Right renal cortex interstitium (tissue), 3 donors: ENCODE measurements at places on chromosomes 7 and 10. TPM values are rescaled to one million over a fixed set of nuclear protein-coding genes. Genes with fewer than 3 reads are reported as not detected.

- DNase-seq: no peak
Observed at GRCh38 chr10:90862908-90863514, 5.2 kb upstream of the HTR7 start.

- DNase-seq: no peak
Observed at GRCh38 chr10:43417950-43418768, 9.2 kb upstream of the HNRNPF start.

GRCh38 chr10:35320341-35320740 is 16.0 kb upstream of the CCNY start:
- no peak for DNase-seq

GRCh38 chr10:121532292-121532864 is 65.9 kb downstream of the FGFR2 start:
- DNase-seq: no peak

- no peak for DNase-seq
Observed at GRCh38 chr7:39880556-39880955, 69.5 kb upstream of the CDK13 start.

DNA sequence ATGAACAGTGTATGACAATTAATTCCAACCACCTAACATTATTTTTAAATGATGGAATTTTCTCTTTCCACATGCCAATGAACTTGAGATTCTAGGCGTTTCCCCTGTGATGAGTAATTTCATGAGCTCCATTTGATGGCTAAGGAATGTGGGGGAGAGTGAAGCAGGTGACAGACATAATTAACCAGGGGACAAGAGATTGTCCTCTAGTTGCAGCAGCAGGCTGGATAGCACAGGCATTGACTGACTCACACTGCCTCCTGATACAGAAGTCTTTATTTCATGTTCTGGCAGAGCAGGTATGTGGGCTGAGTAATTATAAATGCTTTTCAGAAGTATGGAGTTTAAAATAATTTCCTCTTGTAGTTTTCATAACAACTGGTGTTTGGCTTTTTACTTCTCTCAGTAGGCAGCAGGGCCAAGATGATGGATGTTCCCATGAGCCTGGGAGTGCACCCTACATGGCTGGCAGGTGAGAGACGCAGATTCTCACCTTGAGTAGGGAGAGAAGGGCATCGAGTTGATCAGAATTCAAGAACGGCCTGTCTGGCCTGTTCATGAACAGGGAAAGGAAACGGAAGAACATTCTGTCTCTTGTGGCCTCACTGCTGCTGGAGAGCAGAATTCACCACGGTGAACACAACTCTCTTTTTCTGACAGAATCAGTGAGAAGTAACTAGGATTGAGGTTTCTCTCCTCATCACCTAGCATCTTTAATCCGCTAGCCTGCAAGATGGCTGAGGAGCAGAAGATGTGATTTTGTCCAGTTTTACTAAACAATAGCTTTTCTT is 118.8 kb downstream of the AOAH start:
- DNase-seq: peak; percentile 8

DNA sequence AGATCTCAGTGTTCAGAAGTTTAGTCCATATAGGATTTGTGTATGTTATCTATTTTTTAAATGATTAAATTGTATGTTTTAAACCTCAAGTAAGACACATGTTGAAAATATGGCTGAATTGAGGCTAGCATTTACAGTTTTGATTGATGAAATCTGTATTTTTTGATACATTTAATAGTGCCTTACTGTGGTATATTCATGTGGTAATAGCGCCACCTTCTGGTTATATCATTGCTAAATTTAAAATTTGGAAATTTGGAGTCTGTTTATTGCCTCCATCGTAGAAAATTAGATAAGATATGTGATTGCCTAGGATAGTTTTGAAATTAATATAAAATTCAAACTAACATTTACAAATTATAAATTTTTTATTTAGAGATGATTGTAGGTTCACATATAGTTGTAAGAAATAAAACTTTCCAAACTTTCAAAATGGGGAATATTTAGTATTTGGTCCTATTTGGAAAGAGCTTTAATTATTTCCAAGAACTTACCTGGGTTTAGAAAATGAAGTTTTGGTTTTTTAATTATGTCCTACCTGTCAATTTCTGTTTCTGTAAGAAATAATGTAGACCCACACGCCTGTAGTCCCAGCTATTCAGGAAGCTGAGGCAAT is 19.1 kb upstream of the ARMS2 start:
- DNase-seq: no peak

NAT16 gene
- not detected for polyA plus RNA-seq

DNA sequence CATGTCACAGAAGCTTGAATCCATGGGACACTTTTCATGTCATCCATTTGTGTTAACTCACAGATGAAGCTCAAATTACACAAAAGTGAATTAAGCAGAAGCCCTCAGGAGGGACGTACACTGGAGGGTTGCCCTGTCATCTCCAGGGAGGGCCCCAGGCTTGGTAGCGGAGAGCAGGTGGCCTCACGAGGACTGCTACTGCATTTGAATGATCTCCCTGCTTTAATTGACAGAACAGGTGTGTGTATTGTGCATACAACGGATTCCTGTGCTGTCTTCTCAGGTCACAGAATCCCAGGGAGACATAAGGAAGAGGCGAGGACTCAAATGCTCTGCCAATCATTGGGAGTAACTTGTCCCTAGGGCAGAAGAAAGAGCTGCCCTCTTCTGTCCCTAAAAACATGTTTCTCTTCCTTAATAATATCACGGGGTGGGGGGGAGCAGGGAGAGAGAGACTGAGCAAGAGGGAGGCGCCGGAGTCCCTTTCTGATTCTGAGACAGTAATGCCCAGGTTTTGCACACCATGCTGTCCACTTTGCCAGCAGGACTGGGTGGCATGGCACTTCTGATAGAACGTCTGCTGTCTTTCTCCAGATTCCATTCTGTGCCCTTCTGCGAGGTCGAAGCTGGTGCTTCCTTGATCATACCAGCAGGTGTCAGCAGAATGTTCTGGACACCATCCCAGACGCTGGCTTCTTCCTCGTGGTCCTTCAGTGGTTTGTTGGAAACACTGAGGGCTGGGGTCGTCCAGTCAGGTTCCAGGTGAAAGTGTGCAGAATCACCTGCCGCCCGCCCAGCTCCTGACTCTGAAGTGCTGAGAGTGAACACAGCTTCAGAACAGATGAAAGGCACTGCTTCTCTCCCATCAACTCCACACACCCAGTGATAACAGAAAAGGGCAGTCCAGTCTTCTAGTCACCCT is 26.2 kb upstream of the RASGEF1A start:
- peak; percentile 24 for DNase-seq

GSAP gene
- polyA plus RNA-seq: 10.3 TPM

DNA sequence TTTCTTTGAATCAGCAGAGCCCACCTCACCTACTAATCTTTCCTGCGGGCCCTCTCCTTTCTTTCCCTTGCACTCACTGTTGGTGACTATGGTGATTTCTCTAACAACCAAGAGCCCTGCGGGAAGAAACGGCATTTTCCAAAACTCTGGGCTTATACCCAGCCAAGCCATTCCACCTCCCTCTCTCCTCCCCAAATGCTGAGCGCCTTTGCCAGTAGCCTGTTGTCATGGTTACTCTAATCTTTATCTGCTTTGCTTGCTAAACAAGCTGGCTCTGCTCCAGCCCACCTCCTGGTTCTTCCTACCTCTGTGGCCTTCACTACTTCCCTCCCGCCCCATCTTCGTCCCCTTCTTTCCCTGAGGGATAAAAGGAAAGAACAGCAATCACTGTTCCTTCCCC is 86.7 kb downstream of the DGKI start:
- DNase-seq: no peak

PAPSS2 gene
- 49.3 TPM for polyA plus RNA-seq

PRKG1 gene
- 12.9 TPM for polyA plus RNA-seq

GRCh38 chr10:11424456-11425295 is 186.8 kb downstream of the USP6NL start:
- no peak for DNase-seq

GRCh38 chr7:158094671-158095226 is 492.9 kb downstream of the PTPRN2 start:
- no peak for DNase-seq

- DNase-seq: peak; percentile 39
Observed at GRCh38 chr10:114822444-114823076, 980 bp downstream of the FHIP2A start.

RNF148 gene
- polyA plus RNA-seq: 0.28 TPM

- DNase-seq: no peak
Observed at GRCh38 chr7:127146746-127147536, 105.8 kb downstream of the GRM8 start.

DNA sequence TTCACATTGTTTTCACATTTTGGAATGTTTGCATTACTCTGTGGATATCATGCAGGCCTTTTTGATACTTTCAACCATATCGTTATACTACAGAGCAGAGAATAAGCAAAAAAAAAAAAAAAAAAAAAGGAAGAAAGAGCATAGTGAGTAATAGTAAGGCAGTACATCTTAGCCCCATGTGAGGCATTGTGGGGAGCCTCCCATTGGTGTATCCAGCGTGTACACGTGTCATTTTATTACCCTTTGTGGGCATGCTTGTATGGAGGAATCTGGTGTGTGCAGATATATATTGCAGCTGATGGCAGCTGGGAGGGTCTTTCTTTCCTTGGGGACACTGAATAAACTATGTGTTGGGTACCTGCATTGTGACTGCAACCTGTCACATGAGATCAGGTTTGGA is 19.6 kb downstream of the R3HCC1L start:
- DNase-seq: no peak

DNA sequence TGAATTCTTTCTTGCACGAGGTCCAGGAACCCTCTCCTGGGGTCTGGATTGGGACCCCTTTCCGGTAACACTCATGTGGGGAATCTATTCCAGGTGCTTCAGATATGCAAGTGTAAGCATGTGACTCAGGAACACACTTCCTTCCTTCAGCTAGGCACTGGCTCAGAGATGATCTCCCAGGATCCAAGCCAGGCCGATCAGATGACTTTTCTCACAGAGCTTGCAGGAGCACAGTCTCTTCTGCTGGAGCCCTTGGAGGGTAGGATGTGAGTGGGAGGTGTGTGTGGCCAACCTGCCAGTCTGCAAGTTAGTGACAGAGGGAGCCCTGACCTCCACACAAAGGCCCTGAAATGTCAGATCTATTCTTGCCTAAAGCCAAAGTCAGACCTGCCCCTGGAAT is 108.3 kb downstream of the CPXM2 start:
- DNase-seq: no peak

CNPY1 gene
- not detected for polyA plus RNA-seq

ZCWPW1 gene
- polyA plus RNA-seq: 5.4 TPM

DNA sequence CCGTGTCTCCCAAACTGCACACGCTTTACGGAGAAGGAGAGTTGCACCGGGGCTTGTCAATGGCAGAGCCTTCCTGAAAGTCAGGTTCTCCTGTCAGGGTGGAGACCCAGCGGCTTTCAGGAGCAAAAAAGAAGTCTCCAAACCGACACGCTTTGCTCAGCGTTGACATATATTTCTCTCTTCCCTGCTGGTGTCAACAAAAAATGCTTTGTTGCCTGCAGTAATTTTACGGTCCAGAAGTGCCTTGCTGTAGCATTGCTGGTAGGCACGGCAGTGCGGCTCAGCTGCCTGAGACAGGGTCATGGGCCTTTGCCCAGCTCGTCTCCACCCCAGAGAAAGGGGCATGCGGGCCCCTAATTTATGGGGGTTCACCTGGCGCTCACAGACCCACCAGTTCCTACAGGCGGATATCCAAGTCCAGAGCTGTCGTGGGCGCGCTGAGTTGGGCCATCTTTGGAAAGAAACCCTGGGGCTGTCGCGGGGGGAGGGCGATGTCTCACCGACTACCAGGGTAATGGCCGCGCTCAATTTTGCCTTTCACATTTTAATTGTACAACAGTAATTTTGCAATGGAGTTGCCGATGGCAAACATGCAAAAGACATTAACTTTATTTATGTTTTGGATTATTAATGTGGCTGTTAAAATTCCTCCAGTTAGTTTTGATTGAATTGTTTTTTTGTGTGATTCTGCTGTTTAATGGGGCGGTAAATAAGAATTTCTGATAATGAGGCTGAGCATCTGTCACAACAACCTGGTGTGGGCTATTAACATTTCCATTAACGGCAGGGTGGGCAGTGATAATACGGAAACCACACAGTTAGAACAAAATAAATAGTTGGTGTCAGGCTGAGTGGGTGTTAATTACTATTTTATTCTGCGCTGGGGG is 478.2 kb upstream of the FOXK1 start:
- DNase-seq: no peak

FKBP9 gene
- 195 TPM for polyA plus RNA-seq

- DNase-seq: no peak
Observed at GRCh38 chr10:80108576-80109239, 23.8 kb upstream of the PLAC9 start.

DNA sequence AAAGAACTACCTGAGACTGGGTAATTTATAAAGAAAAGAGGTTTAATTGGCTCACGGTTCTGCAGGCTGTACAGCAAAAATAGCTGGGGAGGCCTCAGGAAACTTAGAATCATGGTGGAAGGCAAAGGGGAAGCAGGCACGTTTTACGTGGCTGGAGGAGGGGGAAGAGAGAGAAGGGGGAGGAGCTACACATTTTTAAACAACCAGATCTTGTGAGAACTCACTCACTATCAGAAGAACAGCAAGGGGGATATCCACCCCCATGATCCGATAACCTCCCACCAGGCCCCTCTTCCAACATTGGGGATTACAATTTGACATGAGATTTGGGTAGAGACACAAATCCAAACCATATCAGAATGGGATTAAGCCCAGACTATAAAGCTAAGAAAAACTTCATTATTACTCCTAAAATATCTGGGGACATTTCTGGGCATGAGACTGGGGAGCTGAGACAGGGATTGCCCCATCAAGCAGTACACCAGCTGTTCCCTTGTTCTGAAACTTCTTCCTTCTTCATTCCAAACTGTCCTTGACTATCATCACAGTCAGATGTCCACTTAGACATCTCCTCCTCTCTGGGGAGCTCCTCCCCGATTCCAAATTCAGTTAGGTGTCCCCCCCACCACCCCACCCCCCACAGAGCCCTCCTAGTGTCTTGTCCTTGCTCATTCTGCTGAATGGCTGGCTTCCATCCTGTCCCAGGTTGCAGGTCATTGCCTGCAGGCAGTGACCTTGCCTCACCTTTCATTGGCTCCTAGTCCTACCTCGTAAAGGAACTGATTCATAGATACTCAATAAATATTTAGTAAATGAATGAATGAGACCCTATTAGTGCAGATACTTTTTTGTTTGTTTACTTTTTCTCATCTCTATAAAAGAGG is 132.6 kb downstream of the EVX1 start:
- DNase-seq: no peak

- no peak for DNase-seq
Observed at GRCh38 chr7:8178353-8178752, 83.6 kb downstream of the ICA1 start.

GRCh38 chr7:101166909-101167644 is 1.7 kb upstream of the VGF start:
- no peak for DNase-seq

DNA sequence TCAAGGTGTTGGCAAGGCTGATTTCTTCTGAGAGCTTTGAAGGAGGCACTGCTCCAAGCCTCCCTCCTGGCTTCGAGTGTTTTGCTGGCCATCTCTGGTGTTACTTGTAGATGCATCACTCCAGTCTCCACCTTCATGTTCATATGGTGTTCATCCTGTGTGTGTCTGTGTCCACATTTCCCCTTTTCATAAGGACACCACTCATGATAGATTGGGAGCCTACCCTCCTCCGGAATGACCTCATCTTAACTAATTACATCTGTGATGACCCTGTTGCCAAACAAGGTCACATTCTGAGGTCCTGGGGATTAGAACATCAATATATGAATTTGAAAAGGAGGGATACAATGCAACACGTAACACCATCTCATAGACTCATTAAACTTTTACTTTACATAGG is 119.0 kb downstream of the CREB5 start:
- no peak for DNase-seq

GRCh38 chr10:133126431-133127290 is 33.4 kb upstream of the KNDC1 start:
- no peak for DNase-seq

- DNase-seq: no peak
Observed at GRCh38 chr7:113030489-113030888, 56.1 kb downstream of the GPR85 start.
